Cortex of kidney (tissue), 1 donor: ENCODE measurements at places on chromosomes 7 and 10.

DNA sequence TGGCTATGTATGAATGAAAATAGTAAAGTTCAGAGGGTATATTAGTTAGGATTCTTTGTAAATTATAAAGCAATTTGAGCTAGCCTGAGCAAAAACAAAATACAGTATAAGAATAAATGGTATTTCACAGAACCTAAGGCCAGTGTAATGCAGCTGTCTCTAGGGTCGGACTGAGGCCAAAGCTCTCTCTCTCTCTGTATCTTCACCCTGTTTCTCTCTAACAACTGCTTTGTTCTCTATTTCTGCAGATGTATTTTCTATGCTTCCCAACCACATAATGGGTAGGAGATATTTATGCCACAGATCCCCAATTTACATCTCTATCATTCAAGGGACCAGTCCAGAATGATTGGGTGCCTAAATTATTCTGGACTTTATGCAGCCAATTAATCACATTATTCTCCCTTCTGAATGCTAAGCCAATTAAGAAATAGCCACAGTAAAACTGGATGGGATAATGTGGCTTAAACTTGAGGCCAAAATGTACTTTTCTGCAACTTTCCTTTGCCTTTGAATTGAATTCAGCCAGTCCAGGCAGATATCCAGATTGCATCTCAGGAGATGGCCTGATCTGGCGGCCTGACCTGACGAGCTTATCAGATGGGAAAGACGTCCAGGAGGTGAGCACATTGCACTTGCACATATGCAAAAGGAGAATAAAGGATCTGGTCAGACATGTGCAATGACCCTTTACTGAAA is 24.6 kb upstream of the IMMP2L start:
- DNase-seq, result no peak

DNA sequence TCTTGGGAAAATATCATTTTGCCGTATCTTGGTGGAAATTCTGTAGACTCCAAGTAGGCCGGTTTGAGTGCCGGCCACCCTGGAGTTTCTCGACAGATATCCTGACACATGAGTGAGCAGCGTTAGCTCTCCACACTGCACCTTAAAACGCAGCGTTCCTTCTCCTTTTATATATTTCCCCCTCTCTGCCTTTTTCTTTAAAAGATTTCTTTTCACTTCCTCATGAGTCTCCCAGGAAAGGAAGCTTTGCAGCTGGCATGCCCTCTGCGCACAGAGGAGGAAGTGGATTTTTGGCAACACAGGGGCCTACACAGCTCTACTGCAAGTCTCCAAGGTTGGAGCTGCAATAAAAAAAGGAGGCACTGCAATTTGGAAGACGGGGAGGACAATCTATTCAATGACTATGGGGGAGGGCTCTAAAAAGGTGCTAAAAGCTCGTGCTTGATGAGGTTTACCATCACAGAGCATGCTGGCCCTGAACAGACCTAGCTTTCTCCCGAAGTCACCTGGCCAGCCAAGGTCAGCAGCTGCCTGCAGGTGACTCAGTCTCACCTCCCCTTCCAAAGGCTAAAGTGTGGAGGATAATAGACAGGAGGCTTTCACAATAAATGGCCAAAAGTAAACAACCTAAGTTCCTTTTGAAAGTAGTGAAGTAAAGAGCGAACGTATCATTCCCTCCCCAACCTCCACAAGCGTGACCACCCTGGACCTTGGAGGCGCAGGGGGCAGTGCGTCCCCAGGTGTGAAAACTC is 252.8 kb downstream of the ZMYND11 start:
- no peak for DNase-seq

DNA sequence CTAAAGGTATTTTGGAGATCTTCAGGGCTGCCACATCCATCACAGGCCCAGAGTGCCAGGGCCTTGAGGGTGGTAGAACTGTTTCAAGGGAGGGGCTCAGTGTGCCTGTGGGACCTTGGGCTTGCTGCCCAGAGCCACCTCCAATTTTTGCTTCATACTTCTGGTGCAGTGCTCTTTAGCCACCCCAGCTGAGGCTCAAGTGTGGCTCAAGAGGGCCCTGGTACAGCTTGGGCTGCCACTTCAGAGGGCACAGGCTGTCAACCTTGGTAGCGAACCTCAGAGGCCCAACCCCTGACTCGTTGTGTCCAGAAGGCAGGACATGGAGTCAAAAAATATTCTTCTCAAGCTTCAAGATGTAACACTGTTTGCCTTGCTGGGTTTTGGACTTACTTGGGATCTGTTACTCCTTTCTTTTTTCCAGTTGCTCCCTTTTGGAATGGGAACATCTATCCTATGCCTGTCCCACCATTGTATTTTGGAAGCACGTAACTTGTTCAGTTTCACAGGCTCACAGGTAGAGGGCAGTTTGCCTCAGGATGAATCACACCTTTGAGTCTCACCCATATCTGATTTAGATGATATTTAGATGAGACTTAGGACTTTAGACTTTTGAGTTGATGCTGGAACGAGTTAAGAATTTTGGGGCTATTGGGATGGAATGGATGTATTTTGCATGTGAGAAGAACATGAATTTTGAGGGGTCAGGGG is 224.8 kb downstream of the RPS24 start:
- DNase-seq, result no peak

DNA sequence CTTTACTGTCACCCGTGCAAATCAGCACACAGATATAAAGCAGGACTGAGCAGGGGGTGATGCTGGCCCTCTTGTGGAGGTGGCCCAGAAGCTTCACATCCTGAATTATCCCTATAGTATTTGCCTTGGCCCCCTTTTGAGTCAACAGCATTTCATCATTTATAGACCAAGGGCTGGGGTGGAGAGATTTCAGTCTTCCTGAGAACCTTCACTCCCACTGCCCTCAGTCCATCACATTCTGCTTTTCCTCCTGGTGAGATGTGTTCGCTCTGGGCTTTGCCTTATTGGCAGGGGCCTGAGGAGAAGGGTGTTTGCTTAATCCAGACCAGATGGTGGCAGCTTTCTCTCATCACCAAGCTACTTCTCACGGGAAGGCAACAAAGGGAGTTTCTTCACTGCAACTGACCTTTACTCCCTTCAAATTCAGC is 47.7 kb downstream of the NOC3L start:
- no peak for DNase-seq

GRCh38 chr10:86331861-86332260 is 34.7 kb downstream of the GRID1 start:
- DNase-seq, result no peak

- no peak for DNase-seq
Observed at GRCh38 chr7:155516466-155516865, 29.9 kb downstream of the CNPY1 start.

- no peak for DNase-seq
Observed at GRCh38 chr7:135253851-135254771, 20.5 kb downstream of the STRA8 start.

- DNase-seq, result no peak
Observed at GRCh38 chr10:34018784-34019183, 684.3 kb upstream of the NRP1 start.

DNA sequence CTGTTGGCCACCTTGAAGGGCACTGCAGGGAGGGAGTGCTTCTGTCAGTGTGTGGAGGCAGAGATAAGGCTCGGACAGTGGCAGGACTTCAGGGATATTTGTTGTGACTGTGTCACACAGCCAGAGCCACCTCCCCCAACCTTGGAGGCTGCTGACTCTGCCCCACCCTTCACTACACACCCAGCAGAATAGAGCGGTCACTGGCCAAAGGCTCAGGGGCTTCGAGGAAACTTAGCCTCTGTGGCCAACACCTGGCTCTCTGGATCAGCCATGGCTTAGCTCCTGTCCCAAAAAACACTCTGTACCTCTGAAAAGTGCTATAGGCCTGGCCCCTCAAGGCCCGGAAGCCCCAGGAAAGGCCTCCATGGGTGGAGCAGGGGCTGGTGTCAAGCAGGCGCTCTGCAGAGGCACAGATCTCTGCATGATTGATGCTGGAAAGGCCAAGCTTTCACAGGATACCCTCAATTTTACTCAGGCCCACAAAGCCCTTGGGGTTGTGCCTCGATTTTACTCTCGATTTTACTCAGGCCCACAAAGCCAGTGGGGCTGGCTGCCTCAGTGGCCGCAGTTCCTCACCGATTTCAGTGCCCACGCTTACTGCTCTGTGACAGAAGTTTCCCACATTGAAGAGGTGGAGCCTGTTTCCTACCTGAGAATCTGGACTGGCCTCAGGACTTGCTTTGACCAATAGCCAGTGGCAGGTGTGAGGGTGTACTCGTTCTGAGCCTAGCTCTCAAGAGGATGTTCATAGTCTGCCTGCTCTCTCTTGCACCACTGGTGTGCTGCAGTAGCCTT is 113.2 kb upstream of the GPR26 start:
- no peak for DNase-seq

- DNase-seq, result no peak
Observed at GRCh38 chr7:4460597-4460996, 221.5 kb upstream of the FOXK1 start.

GRCh38 chr7:44823255-44823781 is 24.6 kb downstream of the H2AZ2 start:
- DNase-seq, result no peak

DNA sequence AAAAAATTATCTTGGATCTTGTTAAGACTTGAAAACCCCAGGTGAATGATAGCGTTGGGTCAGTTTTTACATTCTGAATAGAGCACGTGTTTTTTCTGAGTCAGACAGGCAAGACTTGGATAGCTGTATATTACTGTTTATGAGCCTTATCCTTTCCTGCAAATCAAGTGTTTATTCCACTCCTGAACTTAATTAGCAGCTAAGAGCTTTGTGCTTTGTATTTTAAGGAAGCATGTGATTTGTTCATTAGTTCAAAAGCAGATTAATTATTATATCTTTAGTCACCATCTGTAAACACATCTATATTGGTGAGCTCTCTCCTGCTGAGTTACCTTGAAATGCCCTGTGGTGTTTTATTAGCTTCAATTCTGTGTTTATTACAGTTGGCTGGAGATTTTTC is 98.6 kb upstream of the PRPS1L1 start:
- no peak for DNase-seq

GRCh38 chr7:133165001-133165400 is 83.1 kb upstream of the CHCHD3 start:
- DNase-seq, result no peak

DNA sequence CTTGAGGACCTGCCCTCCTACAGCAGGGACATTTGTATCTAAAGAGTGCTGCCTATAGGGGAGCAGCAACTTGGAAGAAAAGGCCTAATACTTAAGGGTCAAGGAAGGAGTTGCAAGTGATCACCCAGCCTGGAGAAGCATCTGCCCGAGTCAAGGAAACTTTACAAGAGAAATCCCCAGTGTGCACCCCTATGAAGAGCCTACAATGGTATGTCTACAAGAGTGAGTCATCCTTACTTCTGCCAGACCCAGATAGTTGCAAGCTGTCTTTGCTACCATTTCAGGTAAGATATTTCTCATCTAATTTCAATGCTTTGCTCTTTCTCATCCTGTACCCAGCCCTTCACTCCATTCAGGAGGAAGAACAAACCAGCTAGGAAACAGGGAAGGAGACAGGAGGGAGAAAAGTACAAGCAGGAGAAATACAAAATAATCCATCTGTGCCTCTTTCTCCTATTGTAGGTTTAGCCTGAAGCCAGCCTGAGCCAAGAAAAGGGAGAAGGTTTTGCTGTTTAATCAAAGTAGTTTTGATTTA is 34.4 kb upstream of the AGR3 start:
- DNase-seq, result no peak

GRCh38 chr10:73586583-73586984 is 4.6 kb downstream of the USP54 start:
- no peak for DNase-seq

- no peak for DNase-seq
Observed at GRCh38 chr7:65731562-65732035, 141.3 kb upstream of the VKORC1L1 start.

GRCh38 chr10:16967866-16968415 is 150.7 kb upstream of the RSU1 start:
- DNase-seq, result no peak

DNA sequence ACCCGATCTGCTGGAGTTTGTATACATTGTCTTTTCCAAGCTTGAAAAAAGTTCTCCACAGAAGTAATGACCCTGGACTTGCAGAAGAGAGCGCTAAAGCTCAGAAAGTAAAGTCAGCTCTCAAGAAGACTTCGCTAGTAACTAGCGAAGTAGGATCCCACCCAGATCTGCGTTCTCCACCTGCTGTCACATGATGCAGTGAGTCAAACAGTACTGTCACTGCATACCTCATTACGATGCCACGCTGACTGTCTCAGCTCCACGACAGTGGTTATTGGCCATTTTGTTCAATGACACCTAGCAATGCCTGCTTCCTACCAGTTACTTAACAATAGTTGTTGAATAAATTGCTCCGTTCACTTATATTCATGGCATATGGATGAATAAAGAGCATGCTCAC is 29.7 kb upstream of the SEC61G start:
- no peak for DNase-seq

- no peak for DNase-seq
Observed at GRCh38 chr10:130242513-130242912, 106.3 kb downstream of the GLRX3 start.

GRCh38 chr7:6614953-6615722 is at the start of gene ZNF853:
Gene ZNF853, plus strand, starts transcription at chr7:6615610. Its CDS starts 565 bp downstream, at chr7:6616175.
- no peak for DNase-seq

- DNase-seq, result no peak
Observed at GRCh38 chr7:7972128-7972527, 3.5 kb downstream of the GLCCI1 start.

GRCh38 chr7:51230723-51231122 is 85.9 kb downstream of the COBL start:
- DNase-seq, result no peak

DNA sequence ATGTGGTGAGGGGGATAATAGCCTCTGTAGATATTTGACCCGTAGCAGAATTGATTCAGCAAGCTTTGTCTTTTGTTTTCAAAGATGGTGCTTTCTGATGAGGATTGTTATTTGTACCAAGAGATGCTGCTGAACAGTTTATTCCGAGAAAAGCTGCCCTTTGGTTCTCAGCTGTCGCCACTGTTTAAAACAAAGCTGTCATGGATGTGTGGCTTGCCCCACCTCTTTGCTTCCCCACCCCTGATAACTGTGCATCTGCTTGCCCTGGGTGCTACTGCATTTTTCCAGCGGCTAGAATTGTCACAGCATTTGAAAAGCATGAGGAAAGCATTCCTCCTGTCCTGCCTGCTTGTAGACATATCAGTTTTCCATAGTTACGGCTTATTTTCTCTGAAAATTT is 226.9 kb upstream of the CSTF2T start:
- DNase-seq, result no peak

- no peak for DNase-seq
Observed at GRCh38 chr10:91643700-91644099, 10.8 kb upstream of the PPP1R3C start.

DNA sequence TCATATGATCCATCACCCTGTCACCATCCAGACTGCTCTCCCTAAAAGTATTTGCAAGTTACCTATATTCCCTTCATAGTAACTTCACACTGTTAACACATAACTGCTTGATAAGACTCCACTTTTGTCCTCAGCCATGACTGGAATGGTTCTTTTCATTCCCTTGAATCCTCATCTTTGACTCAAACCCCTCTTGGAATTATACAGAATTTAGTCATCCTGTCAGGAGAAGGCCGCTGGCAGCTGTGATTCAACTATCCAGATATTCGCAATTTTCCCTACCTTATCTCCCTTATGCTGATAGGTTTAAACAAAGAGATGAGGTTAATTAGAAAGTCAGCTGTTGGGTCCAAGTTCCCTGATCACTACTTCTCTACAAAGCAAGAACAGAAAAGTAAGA is 143.0 kb upstream of the HPS1 start:
- DNase-seq, result no peak
